Mesenchymal stem cell (in vitro differentiated cells and primary cell): ENCODE measurements at places on chromosomes 1 and 21.

DNA sequence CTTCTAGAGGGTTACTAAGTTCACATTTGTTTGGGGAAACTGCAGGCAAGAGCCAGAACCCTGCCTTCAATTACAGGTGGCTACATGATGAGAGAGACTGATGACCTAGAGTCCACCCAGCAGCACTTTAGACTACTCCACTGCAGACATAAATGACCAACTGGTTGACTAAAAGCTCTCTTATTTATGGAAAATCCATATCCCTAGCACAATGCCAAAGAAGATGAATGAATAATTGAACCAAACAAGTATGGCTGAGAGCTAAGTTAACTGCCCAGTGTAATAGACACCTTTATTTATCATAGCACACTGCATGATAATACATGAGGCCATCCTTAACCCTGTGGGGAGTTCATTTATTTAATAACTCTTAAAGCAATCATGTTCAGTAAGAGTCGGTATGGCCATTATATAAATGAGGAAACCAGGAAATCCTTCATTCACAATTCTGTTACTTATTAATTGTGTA, 60.4 kb downstream of the IL12RB2 start:
- no peak for DNase-seq

GRCh38 chr1:190175320-190175719, 302.3 kb downstream of the BRINP3 start:
- DNase-seq, result no peak

DNA sequence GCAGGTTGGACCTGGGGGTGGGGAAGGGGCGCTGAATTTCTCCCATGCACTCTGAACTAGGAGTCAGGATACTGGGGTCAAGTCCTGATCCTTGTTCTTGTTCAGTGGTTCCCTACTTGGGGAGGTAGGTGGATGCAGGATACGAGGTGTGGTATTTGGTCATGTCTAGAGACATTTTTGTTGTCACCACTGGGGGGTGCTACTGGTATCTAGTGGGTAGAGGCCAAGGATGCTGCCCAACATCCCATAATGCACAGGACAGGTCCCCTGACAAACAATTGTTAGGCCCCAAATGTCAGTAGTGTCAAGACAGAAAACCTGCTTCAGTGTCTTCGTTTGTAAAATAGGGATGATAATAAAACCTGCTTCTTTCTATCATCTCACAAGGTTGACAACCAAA, 259.0 kb upstream of the FOXD3 start:
- DNase-seq, result no peak

- DNase-seq, result peak; percentile 42
These were observed 37.1 kb upstream of the KANK4 start for GRCh38 chr1:62356257-62356835.

DNA sequence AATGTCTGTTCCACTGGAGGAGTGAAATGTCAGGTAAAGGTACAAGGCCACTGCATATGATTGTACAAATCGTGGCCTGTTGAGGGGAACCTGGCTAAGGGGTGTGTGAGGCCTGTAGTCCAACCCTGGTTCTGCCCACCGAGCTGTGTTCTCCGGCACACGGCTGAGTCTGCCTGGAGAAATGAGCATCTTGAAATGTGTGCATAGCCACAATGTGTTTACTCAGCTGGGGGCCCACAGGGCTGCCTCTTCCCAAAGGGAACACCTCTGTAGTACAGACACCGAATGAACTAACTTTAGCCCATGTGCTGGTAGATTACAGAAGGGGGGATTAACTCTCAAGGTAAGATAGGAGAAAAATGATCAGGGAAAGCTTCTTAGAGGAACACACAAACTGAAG, 30.2 kb downstream of the AK4 start:
- no peak for DNase-seq

GRCh38 chr1:156126630-156127534, 12.4 kb downstream of the LMNA start:
- DNase-seq, result peak; percentile 98

- DNase-seq, result peak; percentile 21
These were observed 12.9 kb downstream of the KIAA2013 start for GRCh38 chr1:11913291-11913690.

DNA sequence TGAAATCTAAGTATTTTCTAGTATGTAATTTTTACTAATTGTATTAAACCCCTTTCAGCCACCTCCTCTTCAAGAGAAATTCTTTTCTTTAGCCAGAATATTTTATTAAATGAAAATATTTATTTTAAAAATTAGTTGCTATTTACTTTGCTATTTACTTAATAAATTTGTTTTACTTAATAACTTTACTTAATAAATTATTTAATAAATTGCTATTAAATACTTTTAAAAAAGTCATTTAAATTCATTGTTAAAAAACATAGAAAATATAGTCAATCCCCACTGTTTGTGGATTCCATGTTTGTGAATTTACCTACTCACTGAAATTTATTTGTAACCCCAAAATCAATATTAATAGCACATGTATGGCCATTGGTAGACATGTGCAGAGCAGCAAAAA, 105.6 kb downstream of the ATP1B1 start:
- DNase-seq, result no peak

- DNase-seq, result no peak
These were observed 57.2 kb upstream of the ANGPTL1 start for GRCh38 chr1:178928041-178928440.

DNA sequence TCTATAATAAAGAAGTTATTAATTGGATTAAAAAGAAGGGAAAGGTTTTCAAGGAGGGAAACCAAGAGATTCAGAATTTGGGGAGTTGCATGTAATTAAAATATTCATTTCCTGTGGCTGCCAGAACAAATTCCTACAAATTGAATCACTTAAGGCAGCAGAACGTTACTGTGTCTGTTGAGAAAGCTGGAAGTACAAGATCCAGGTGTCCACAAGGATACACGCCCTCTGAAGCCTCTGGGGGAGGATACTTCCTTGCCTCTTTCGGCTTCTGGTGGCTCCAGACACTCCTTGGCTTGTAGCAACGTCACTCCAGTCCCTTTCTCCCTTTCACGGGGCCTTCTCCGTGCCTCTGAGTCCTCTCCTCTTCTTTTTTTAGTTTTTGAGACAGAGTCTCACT, 67.9 kb downstream of the KAZN start:
- DNase-seq, result no peak

DNA sequence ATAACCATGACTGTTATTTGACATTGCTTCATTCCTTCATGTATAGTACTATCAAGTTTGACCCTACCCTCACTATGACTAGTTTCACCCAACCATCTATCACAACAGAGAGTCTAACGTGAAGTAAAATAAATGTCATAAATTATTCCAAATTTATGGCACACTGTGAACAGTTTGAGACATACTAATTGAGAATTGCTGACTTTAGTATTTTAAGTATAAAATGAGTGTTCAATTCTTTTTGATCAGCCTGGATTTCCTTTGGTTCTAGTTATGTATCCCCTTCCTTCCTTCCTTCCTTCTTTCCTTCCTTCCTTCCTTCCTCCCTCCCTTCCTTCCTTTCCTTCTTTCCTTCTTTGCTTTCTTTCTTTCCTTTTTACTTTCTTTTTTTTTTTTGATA, 14.5 kb downstream of the CR1 start:
- no peak for DNase-seq

GRCh38 chr1:33823830-33824229, 40.0 kb upstream of the HMGB4 start:
- no peak for DNase-seq

- no peak for DNase-seq
These were observed 766 bp upstream of the SLC44A3 start for GRCh38 chr1:94819238-94819944.
